ENCODE measurements at places on chromosomes 5 and 9.

DNA sequence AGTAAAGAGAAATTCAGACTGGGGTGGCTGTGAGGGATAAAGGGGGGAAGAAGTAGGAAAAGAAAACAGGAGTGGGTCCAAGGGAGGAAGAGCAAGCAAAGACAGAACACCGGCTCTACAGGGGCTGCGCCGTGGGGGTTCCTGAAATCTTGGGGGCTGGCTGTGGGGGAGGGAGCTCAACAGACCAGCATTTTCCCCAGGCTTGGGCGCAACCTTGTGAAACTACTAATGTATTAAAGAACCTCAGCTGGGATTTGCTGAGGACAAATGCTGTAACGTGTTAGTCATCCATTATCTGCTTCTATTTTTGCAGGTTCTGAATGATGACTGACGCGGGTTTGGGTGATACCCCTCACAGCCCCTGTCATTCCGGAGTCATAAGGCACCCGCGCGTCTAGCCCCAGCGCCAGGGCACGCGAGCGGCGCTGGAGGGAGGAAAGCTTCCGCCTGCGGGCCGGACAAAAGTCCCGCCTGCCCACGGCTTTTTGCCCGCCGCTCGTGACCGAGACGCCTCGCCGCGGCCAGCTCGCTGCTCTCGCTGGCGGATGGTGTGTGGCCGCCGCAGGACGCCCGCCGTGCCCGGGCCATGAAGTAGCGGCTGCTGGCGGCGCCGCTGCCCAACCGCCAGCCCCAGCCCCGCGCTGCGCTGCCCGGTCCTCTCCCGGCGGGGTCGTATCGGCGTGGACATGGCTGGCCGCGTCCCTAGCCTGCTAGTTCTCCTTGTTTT lies 110.6 kb downstream of the PAM start:
- peak; percentile 68 for DNase-seq

- no peak for DNase-seq
Observed at GRCh38 chr9:127262602-127263001, 2.0 kb upstream of the GARNL3 start.

- no peak for DNase-seq
Observed at GRCh38 chr5:50580506-50580905, 85.9 kb upstream of the PARP8 start.

- DNase-seq, result peak; percentile 65
Observed at GRCh38 chr5:44774279-44774880, 34.4 kb upstream of the MRPS30 start.

GRCh38 chr5:42974536-42974935 lies 65.6 kb downstream of the ANXA2R start:
- DNase-seq, result no peak

GRCh38 chr5:52989025-52989780 lies at the start of gene ITGA2:
Gene ITGA2, plus strand, starts transcription at chr5:52989352. Its CDS starts 117 bp downstream, at chr5:52989469.
- DNase-seq, result peak; percentile 70

GRCh38 chr5:108753331-108753730 lies 5.6 kb downstream of the FER start:
- no peak for DNase-seq

DNA sequence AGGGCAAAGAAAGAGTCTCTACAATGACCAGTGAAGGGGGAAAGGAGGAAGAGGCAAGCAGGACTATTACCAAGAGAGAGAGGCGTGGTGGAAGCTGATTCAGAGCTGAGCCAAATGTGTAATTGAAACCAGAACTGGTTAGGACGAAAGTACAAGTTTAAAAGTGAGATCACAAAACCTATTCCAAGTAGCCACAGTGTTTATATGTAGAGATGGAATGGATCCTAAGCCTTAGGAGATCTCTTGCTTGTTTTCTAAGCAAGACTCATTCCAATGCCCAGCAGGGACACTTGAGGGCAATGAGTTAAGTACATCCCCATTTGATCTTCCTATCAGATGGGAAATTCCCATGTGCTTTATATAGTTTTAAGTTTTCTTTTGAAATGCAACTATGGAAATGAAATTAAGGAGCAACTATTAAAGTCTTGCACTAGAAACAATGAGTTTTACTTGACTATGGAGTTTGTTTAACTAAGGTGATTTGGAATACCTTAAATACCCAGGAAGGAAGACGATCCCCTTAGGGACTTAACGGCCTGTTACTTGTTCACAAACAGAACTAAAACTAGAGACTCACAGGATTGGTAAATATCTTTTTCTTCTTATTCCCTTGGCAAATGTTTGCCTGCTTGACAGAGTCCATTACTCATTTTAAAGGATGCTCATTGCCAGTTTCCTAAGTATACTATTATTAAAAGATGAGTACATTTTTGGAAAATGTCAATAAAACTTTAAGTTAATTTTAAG lies 51.1 kb upstream of the SNX2 start:
- DNase-seq, result peak; percentile 44

All from fibroblast of villous mesenchyme (primary cell).